ENCODE measurements at places on chromosomes 16 and 17.

GRCh38 chr17:81563861-81564586, 11.9 kb upstream of the FAAP100 start:
- DNase-seq: no peak

GRCh38 chr17:77451245-77451893, 310.6 kb downstream of the SEC14L1 start:
- peak; percentile 46 for DNase-seq

DNA sequence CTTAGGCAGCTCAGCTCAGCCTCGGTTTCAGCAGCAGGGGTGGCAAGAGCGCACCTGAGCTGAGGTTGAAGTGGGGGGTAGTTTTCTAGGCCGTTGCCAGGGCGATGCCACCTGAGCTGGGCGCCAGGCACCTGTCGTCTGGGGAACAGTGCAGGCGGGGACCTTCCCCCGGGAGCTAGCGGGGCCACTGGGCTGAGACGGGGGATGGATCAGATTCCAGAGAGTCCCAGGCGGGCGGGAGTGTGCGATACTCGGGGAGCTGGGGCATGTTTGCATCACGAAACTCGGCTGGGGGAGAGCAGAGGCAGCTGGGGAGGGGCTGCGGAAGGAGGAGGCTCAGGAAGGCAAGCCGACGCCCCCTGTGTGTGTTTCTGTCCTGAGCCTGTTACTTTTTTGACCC, 477 bp upstream of the CLDN9 start:
- no peak for DNase-seq

DNA sequence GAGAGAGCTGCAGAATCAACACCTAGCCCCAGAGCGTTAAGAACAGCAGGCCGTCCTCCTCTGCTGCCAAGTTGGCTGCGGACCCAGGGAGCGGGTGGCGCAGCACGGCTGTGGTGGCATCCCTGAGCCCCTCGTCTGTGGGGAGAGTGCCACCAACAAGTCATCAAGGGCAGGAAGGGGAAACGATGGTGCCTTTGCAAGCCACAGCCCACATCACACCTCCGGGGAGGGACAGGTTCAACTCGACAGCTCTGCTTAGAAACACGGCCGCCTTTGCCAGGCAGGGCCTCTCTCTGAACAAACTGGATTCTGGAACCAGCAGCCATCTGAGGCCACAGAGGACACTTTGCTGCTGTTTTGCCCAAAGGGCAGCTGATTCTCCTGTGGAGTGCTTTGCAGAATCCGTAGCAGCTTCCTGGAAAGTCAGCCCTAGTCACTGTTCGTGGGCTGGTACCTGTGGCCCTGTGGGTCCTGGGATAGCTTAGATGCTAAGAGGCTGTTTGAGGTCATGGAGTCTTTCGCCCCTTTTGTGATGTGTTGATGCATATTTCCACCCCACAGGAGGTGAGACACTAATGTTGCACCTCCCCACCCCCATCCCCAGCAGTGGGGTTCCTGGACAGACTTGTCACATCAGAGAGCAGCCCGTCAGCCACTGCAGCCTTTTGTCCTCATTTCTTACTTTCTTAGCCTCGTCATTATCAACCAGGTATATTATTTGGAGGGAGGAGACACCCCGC, 270.6 kb downstream of the CPPED1 start:
- no peak for DNase-seq

DNA sequence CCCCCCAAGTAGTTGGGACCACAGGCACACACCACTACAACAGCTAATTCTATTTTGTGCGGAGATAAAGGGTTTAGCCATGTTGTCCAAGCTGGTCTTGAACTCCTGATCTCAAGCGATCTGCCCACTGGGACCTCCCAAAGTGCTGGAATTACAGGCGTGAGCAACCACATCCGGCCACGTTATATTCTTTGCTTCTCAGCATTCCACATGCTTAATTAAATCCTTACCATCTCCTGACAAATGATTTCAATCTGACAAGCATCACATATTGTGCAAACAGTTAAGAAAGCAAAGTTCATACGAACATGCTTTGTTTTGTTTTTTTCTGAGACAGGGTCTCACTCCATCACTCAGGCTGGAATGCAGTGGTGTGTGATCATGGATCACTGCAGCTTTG, 18.2 kb downstream of the HIGD1B start:
- DNase-seq: no peak

- no peak for DNase-seq
Measured at GRCh38 chr17:34499576-34499975, 79.8 kb upstream of the TMEM132E start.

DNA sequence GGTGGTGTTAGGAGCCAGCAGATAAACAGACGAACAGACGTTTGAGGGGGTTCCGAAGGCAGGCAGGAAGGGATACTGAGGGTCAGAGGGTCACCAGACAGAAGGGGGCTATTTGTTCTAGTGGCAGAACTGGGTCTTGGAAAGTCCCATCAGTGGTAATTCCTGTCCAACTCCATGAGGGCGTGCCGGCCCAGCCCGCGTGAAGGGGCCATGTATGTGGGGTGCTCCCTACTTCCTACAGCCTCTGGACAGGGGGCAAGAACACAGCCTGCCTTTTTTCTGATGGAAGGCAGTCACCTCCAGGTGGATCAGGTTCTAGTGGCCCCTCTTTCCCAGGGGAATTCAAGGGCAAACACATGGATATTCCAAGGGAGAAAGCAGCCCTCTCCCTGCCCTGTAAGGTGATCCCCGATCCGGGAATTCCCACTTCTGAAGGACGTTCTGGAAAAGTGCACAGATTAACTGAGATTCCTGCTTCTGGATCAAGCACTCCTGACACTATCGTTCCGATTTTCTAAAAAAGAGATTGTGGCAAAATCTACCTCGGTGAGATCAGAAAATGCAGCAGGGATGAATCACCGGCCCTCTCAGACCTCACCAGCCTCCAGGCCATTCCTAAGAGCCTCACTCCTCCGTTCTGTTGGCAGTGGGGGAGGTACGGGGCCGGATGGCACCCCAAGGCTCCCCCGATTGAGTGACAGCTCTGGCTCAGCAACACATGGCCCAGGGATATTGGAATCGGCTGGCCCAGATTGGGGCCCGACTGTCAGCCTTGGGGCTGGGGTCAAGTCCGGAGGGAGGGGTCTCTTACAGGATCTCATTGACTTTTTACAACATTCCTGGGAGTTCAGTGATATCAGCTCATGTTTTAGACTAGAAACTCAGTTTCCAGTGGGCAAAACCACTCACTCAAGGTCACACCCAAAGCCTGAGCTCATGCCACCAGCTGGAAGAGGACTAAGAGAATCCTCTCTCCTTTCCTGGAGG, 12.4 kb downstream of the STX1B start:
- no peak for DNase-seq

- no peak for DNase-seq
Measured at GRCh38 chr16:6797223-6797622, 535.4 kb upstream of the RBFOX1 start.

- peak; percentile 38 for DNase-seq
Measured at GRCh38 chr17:65583921-65584603, 22.6 kb upstream of the AXIN2 start.

DNA sequence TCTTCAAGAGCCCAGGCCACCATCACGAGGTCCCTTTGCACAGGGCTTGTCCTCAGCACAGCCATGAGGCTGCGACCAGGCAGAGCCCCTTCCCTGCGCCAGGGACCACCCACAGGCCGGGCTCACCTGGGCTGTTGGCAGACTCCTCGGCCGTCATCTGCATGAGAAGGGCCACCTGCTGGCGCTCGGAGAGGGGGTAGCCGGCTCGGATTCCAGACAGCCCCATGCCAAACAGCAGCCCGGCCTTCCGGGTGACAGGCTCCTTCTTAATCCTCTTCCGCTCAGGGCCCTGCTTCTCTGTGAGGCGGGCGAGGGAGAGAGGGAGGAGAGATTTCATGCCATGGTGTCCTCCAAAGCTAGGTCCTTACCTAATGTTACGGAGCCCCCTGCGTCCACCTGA, 73.4 kb downstream of the ZNF778 start:
- no peak for DNase-seq

GRCh38 chr16:82037666-82038065, 2.6 kb downstream of the HSD17B2 start:
- no peak for DNase-seq

DNA sequence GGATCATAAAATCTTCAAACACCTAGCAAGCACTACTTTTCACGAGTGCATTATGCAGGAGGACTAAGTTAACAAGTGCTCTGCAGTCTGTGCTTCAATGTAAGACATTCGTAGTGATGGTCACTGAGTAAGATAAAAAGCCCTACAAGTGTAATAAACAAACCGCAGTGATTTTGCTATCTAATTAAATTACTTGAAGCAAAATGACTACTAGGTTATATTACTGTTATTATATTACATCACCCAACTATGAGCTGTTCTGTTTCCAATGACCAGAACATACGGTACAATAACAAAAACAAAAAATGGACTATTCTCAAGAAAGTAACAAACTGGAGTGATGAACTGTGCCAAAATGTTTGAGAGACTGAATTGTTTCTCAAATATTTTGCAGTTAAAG, 11.2 kb downstream of the KLHL10 start:
- no peak for DNase-seq

GRCh38 chr17:75830164-75831031, 13.8 kb downstream of the UNC13D start:
- DNase-seq: no peak

- no peak for DNase-seq
Measured at GRCh38 chr17:49193513-49194296, 16.7 kb downstream of the GNGT2 start.

DNA sequence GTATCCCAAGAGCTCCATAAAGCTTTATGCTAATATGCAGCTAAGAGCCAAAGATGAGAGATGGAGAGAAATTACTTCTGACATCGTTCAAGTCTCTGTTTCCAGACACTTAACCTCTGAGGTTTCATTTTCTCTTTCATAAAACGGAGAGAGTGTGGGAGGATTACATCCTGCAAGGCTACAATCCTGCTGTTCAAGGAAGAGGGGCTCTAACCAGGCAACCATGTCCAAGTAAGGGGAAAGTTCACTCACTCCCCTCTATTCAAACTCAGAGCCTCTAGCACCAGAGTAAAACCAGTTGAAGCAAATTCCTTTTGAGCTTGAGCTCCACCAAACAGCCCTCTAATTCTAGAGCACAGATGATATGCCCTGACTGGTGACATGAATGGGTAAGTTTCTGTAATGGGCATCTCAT, 397.4 kb downstream of the NPIPA8 start:
- no peak for DNase-seq

- DNase-seq: no peak
Measured at GRCh38 chr16:35306915-35307314, 1847.5 kb downstream of the TP53TG3F start.

- DNase-seq: no peak
Measured at GRCh38 chr16:1036166-1036565, 36.4 kb upstream of the SSTR5 start.

- DNase-seq: peak; percentile 70
Measured at GRCh38 chr17:74605361-74605760, 13.3 kb upstream of the CD300LD start.

GRCh38 chr17:17675925-17676534, 5.2 kb upstream of the RAI1 start:
- DNase-seq: no peak

GRCh38 chr16:19853132-19853741, 31.4 kb downstream of the GPRC5B start:
- DNase-seq: no peak

DNA sequence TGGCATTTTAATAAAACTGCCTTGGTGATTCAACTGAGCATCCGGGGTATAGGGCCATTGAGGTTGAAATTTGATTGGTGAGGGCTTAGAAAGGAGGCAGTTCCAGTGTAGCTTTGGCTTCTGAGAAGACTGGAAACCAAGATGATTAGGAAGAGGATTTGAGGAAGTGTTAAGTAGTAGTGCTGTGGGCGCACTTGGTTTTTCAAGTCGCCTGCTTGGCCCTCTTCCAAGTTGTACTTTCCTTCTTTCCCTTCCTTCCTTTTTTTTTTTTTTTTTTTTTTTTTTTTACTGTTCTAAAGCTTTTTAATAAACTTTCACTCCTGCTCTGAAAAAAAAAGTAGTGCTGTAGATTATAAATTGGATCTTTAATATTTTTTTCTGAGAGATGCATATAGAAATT, 320.5 kb downstream of the UTP18 start:
- no peak for DNase-seq

GRCh38 chr17:71287071-71287823, 833.6 kb upstream of the SOX9 start:
- DNase-seq: peak; percentile 45

- no peak for DNase-seq
Measured at GRCh38 chr16:88346680-88347505, 35.9 kb upstream of the ZNF469 start.

DNA sequence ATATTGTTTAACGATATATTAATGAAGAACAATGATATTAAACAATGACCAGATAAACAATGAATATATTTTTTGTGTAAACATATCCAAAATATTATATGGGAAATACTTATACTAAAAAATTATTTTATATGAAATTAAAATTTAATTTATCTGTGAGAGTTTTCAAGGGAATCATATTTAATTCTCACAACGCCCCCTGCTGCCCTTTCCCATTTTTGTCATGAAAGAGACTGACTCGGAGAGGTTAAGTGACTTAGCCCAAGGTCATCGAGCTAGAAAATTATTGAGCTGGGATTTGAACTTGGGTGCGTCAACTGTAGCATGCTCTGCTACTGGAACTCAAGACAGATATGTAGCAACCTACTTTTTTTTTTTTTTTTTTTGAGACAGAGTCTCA, 7.2 kb upstream of the MYCBPAP start:
- DNase-seq: no peak

DNA sequence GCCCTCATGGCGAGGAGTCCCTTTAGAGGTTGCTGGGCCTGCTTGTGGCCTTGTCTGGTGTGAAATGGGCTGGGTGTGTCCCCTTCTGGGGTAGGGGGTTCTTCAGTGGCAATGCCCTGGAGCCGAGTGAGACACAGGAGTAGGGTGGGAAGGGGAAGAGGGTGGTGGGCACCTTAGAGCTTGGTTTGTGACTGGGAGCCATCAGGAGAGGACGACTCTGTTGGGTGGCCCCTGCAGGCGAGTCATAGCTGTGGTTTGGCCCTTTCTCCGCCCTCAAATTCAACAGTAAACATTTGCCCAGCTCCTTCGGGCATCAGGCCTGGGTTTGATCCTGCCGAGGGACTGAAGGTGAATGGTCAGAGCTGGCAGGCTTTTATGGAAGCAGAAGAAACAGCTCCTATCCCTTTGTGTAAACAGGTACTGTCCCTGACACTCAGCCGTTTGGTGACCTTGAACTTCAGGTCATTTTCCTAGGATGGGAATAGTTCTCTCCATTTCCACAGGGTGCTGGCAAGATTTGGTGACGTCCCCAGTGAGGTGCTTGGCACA, 2.9 kb downstream of the E4F1 start:
- no peak for DNase-seq

DNA sequence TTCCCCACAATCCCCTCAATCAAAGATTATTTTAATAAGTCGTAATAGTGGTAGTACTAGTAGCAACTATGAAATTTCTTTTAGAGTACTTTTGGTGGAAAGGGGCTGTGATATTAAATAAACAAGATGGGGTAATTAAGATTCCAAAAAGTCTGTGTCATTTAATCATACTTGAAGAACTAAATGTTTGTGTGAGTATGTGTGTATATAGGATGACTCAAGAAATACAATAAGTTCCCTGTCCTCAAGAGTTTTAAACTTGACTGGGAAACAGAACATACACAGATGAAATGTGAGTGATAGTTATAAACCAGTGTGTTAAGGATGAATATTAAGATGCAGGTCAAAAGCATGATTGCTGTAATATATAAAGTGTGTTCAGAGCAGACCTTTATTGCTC, 2.3 kb downstream of the ALDH3A2 start:
- DNase-seq: no peak

GRCh38 chr17:82235056-82235774, 6.4 kb downstream of the SLC16A3 start:
- no peak for DNase-seq
